ENCODE measurements at places on chromosomes 4 and X. TPM values are rescaled to one million over a fixed set of nuclear protein-coding genes. Genes with fewer than 3 reads are reported as not detected.

Gene FAAH2
- total RNA-seq, result not detected

Gene COL25A1
- 7.5 TPM for total RNA-seq

GRCh38 chr4:113040793-113041192, 8.7 kb upstream of the ANK2 start:
- DNase-seq, result no peak

- DNase-seq, result no peak
Measured at GRCh38 chr4:75696071-75696470, 22.9 kb upstream of the G3BP2 start.

- no peak for DNase-seq
Measured at GRCh38 chrX:65508851-65509250, 25.7 kb downstream of the LAS1L start.

Gene GAGE12J
- 37.1 TPM for total RNA-seq

Gene RHOXF2
- total RNA-seq, result not detected

Gene CPZ
- not detected for total RNA-seq

Data from SK-MEL-5 (cell line).